ENCODE measurements at places on chromosomes 6 and 20. TPM values are rescaled to one million over a fixed set of nuclear protein-coding genes. Genes with fewer than 3 reads are reported as not detected.

SMPDL3A gene
- total RNA-seq = 7.7 TPM

PXDC1 gene
- 69.9 TPM for total RNA-seq

PDSS2 gene
- total RNA-seq = 13.9 TPM

SLC22A7 gene
- total RNA-seq = not detected

SRMS gene
- not detected for total RNA-seq

ARFGAP1 gene
- total RNA-seq = 55.9 TPM

CDK5RAP1 gene
- 28.2 TPM for total RNA-seq

MAP3K4 gene
- total RNA-seq = 45.4 TPM

TMEM74B gene
- 2.4 TPM for total RNA-seq

ID1 gene
- 209 TPM for total RNA-seq

PRRT1 gene
- not detected for total RNA-seq

ZC3H12D gene
- total RNA-seq = not detected

NDRG3 gene
- 15.1 TPM for total RNA-seq

LAMA5 gene
- 124 TPM for total RNA-seq

SLC17A3 gene
- total RNA-seq = not detected

DHX35 gene
- total RNA-seq = 7.0 TPM

TRAPPC3L gene
- total RNA-seq = not detected

SSTR4 gene
- not detected for total RNA-seq

PKHD1 gene
- under 0.01 TPM for total RNA-seq

PRPF6 gene
- 61.9 TPM for total RNA-seq

MYT1 gene
- total RNA-seq = not detected

ADGRB3 gene
- total RNA-seq = under 0.01 TPM

MUC22 gene
- total RNA-seq = not detected

COX4I2 gene
- not detected for total RNA-seq

AIF1 gene
- not detected for total RNA-seq

PTPRT gene
- total RNA-seq = under 0.01 TPM

FAM162B gene
- total RNA-seq = not detected

SLC17A9 gene
- 0.43 TPM for total RNA-seq

XKR7 gene
- total RNA-seq = not detected

HLA-DOB gene
- 0.72 TPM for total RNA-seq

RBPJL gene
- total RNA-seq = not detected

PKIB gene
- 9.2 TPM for total RNA-seq

EMILIN3 gene
- total RNA-seq = not detected

MUC21 gene
- under 0.01 TPM for total RNA-seq

ADGB gene
- total RNA-seq = not detected

PPDPF gene
- 77.1 TPM for total RNA-seq

TRDN gene
- not detected for total RNA-seq

MAP7 gene
- total RNA-seq = 28.7 TPM

CD24 gene
- total RNA-seq = 1,439 TPM

OARD1 gene
- 8.2 TPM for total RNA-seq

NKAIN4 gene
- 1.2 TPM for total RNA-seq

COL12A1 gene
- total RNA-seq = 17.1 TPM

KCNK16 gene
- not detected for total RNA-seq

FOXS1 gene
- total RNA-seq = not detected

BPIFB2 gene
- total RNA-seq = not detected

IL17A gene
- not detected for total RNA-seq

OR10C1 gene
- total RNA-seq = not detected

RAET1L gene
- total RNA-seq = 2.3 TPM

PHACTR1 gene
- total RNA-seq = 0.96 TPM

SNPH gene
- 3.4 TPM for total RNA-seq

GJA10 gene
- not detected for total RNA-seq

SULF2 gene
- total RNA-seq = 210 TPM

SEC63 gene
- 13.4 TPM for total RNA-seq

SPEF1 gene
- not detected for total RNA-seq
